ENCODE measurements at places on chromosomes 16 and 17.

- no peak within 1 kb of the TSS for H3K27ac ChIP-seq
- H3K4me3 ChIP-seq: no peak within 1 kb of the TSS
- no peaks in the 10 kb centered on the region for H3K4me1 ChIP-seq
- peak; percentile 22 for DNase-seq
Measured at GRCh38 chr17:81165246-81166032, at the start of gene PVALEF. PVALEF (plus strand) TSS chr17:81165507; CDS start chr17:81181227, 15,720 bp downstream.

- no peaks in the 10 kb centered on the region for H3K4me1 ChIP-seq
- no peak overlapping the region for H3K4me3 ChIP-seq
- H3K27me3 ChIP-seq: no peaks in the 10 kb centered on the region
- H3K27ac ChIP-seq: no peak overlapping the region
- H3K36me3 ChIP-seq: no peaks in the 10 kb centered on the region
Measured at GRCh38 chr17:62134397-62134796, 69.3 kb upstream of the MED13 start.

- no peaks in the 10 kb centered on the region for H3K4me1 ChIP-seq
- no peak overlapping the region for H3K27ac ChIP-seq
- DNase-seq: no peak
Measured at GRCh38 chr17:8398980-8399379, 1.4 kb upstream of the RNF222 start.

DNA sequence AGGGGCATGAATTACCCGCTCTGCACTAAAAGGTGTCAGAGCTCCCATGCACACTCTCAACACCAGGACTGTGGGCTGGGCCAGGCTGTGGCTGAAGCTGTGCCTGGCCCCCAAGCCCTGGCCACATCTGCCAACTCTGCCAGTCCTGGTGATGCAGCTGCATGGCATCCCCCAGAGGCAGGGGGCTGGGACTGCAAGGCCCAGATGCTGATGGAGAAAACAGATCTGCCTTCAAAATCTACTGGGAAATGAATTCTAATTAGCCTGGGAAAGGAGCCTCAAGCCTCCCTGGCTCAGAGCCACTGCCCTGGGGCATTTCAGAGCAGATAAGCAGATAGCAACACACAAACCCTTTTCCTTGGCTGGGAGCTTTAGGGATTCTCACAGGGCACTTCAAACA, 3.4 kb downstream of the CHST6 start:
- no peak overlapping the region for H3K4me3 ChIP-seq
- no peaks in the 10 kb centered on the region for H3K27me3 ChIP-seq
- no peak overlapping the region for H3K27ac ChIP-seq

DNA sequence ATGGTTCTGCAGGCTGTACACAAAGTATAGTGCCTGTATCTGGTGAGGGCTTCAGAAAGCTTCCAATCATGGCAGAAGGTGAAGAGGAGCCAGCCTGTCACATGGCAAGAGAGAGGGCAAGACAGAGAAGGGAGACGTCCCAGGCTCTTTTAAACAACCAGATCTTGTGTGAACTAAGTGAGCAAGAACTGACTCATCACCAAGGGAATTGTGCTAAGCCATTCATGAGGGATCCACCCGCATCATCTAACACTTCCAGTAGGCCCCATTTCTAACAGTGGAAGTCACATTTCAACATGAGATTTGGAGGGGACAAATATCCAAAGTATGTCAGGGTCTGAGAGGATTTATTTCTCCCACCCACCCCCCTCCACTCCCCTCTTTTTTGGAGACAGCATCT, 56.2 kb upstream of the ELAC2 start:
- no peaks in the 10 kb centered on the region for H3K4me1 ChIP-seq
- H3K27me3 ChIP-seq: no peaks in the 10 kb centered on the region
- H3K27ac ChIP-seq: no peak overlapping the region
- no peak for DNase-seq
- no peaks in the 10 kb centered on the region for H3K36me3 ChIP-seq
- no peak overlapping the region for H3K4me3 ChIP-seq

GRCh38 chr16:73231944-73232554, 184.1 kb upstream of the ZFHX3 start:
- no peak overlapping the region for H3K4me3 ChIP-seq
- H3K36me3 ChIP-seq: no peaks in the 10 kb centered on the region
- peak overlapping the region; percentile 28 for H3K27ac ChIP-seq
- no peak for DNase-seq
- H3K27me3 ChIP-seq: no peaks in the 10 kb centered on the region
- no peaks in the 10 kb centered on the region for H3K4me1 ChIP-seq

- peak overlapping the region; percentile 95 for H3K27ac ChIP-seq
- peak; percentile 64 for DNase-seq
- H3K4me1 ChIP-seq: no peaks in the 10 kb centered on the region
- peak overlapping the region; percentile 86 for H3K4me3 ChIP-seq
- peaks cover 2% of the 10 kb centered on the region for H3K36me3 ChIP-seq
Measured at GRCh38 chr17:81870131-81870980, 781 bp downstream of the ARHGDIA start.

GRCh38 chr16:88815901-88816589, 4.3 kb upstream of the APRT start:
- DNase-seq: no peak
- no peaks in the 10 kb centered on the region for H3K4me1 ChIP-seq
- H3K27ac ChIP-seq: no peak overlapping the region
- no peaks in the 10 kb centered on the region for H3K27me3 ChIP-seq
- no peaks in the 10 kb centered on the region for H3K36me3 ChIP-seq

DNA sequence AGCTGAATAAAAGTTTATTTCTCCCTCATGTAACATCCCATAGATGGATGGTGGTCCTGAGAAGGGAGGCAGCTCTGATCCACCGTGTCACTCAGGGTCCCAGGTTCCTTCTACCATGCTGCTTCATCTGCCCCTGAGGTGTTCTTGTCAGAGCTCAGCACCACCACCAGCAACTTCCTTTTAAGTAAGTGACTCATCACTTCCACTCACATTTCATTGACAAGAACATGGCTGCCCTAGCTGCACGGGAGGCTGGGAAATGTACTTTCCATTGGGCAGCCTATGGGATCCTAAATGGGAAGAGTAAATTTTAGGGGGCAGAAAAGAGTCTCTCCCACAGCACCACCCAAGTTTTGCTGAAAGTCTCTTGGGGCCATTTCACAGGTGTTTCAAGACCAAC, 134.7 kb downstream of the USP31 start:
- no peaks in the 10 kb centered on the region for H3K4me1 ChIP-seq
- no peaks in the 10 kb centered on the region for H3K36me3 ChIP-seq
- H3K27me3 ChIP-seq: no peaks in the 10 kb centered on the region
- no peak overlapping the region for H3K4me3 ChIP-seq

DNA sequence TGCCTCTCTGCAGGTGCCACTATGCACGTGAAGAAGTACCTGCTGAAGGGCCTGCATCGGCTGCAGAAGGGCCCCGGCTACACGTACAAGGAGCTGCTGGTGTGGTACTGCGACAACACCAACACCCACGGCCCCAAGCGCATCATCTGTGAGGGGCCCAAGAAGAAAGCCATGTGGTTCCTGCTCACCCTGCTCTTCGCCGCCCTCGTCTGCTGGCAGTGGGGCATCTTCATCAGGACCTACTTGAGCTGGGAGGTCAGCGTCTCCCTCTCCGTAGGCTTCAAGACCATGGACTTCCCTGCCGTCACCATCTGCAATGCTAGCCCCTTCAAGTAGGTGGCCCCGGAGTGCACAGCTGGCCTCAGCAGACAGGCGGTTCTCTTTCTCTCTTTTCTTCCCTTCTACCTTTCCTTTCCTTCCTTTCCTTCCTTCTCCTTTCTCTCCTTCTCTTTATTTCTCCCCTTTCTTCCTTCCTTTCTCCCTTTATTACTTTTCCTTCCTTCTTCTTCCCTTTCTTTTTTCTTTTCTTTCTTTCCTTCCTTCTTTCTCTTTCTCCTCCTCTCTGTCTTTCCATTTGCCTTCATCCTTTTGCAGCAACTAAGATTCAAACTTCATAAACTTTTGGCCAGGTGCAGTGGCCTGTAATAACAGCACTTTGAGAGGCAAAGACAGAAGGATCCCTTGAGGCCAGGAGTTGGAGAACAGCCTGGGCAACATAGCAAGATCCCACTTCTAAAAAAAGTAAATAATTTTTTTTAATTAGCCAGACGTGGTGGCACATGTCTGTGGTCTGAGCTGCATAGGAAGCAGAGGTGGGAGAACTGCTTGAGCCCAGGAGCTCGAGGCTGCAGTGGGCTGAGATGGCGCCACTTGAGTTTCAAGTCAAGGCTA, 46.7 kb downstream of the SCNN1B start:
- H3K27ac ChIP-seq: no peak overlapping the region
- no peaks in the 10 kb centered on the region for H3K36me3 ChIP-seq
- H3K4me3 ChIP-seq: no peak overlapping the region

DNA sequence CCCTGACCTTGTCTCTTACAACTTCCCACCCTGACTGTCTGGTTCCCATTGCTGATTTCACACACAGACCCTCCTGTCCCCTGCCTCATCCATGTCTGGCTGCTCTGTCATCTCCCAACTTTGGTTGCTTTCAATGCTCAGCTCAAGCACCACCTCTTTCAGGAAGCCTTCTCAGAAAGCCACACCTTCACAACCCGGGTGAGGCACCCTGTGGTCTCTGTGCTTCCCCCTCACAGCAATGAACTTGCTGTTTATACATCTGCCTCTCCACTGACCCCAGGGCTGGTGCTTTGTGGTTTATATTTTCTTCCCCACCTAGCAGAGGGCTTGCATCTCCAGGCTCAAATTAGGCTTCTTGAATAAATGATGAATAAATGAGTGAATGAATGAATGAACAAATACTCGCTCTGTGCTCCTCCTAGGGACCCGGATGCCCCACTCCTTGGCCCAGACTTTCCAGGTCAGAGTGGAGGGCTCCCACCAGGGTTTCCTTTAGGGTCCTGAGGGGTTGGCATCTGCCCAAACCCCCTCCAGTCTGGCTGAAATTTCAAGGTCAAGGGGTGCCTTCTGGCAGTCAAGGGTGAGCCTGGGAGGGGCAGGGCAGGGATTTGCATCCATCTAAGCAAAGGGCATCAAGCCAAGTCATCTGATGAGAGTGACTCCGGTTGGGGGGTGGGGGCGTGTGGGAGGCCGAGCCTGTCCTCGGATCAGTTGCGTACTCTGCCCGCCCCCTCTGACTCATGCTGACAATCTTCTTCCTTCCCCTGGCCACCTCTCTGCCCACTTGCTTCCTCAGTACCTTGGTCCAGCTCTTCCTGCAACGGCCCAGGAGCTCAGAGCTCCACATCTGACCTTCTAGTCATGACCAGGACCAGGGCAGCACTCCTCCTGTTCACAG, at the start of gene ITGAX:
Gene ITGAX (plus strand): TSS at position 783 of the 898 bp plus-strand sequence. CDS start 79 bp downstream, at position 862.
- DNase-seq: peak; percentile 55
- no peaks in the 10 kb centered on the region for H3K4me1 ChIP-seq
- H3K4me3 ChIP-seq: no peak within 1 kb of the TSS

Measured in mesendoderm (in vitro differentiated cells).